ENCODE measurements at places on chromosomes 16 and 17.

- DNase-seq = no peak
Observed at GRCh38 chr16:2804728-2805127, 6.5 kb downstream of the PRSS41 start.

DNA sequence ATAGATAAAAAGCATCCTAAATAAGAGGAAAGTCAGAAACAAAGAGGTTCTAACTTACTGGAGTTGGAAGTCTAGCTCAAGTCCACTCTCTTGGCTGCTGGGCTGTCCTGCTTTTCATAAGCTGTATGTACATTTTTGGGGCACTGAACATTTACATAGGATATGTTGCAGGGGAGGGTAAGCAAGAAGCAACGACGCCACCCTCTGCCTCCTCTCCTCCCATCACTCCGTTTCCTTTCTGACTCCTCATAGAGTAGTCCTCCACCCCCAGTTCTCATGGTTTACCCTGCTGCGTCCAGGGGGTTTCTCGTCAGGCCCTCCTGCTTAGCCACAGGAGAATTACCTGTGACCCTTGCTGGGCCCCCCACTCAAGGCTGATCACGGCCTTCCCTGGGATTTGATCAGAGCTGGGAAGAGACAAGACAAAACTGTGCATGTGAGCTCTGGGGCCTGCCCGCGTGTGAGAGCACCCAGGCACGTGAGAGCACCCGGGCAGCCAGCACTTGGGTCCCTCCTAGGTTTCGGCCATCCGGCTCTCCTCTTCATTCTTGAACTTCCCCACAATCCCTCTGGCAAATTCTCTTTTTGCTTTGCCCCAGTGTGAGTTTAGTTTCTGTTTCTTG, 37.1 kb downstream of the TMEM11 start:
- no peak for DNase-seq

- no peak for DNase-seq
Observed at GRCh38 chr17:56230660-56231059, 77.4 kb downstream of the ANKFN1 start.

GRCh38 chr17:76793775-76794174, 55.9 kb downstream of the MFSD11 start:
- no peak for DNase-seq

DNA sequence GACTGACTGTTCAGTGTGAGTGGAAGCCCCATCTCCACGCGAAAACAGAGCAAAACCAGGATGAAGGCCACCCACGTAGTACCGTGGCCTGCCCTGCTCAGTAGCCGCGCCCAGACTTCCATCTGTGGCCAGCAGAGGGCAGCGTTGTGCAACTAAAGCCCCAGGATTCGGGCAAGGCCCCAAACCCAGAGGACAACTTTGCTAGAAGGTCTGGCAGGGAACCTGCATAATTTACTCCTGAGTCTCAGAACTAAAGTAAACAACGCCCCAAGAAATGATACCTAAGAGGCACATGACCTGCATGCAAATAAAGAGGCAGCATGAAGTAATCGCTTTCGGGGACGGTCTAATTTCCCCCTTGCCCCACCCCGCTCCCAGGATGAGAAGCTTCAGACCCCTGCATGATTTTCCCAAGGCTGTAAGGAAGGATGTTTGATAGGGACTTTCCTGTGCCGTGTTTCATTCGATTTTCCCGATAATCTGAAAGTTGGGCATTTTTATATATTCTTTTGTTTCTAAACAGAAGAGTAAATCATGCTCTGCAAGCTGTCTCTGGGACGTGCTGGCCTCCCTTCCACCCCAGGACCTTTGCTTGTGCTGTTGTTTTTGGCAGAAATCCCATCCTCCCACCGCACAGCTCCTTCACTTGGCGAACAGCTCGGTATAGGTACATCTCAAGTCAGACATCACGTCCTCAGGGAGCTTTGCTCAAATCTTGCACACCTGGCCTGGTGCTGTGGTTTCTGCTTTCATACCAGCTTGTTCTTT, 18.6 kb downstream of the HSBP1 start:
- peak; percentile 84 for DNase-seq
